Ovary (tissue), 10 donors: ENCODE measurements at places on chromosomes 2 and 18. TPM values are rescaled to one million over a fixed set of nuclear protein-coding genes. Genes with fewer than 3 reads are reported as not detected.
A peak's percentile ranks its signal among the peaks of the same experiment; 100 is the strongest.

The FHOD3 gene
- 62.5 TPM for polyA plus RNA-seq

The ANO7 gene
- 0.87 TPM for polyA plus RNA-seq

The LYG1 gene
- polyA plus RNA-seq, result 0.58 TPM

The GDF7 gene
- polyA plus RNA-seq, result 0.83 TPM

The CDH7 gene
- polyA plus RNA-seq, result 0.04 TPM

The C18orf54 gene
- polyA plus RNA-seq, result 0.87 TPM

The DIPK1C gene
- polyA plus RNA-seq, result 0.04 TPM

GRCh38 chr2:26770986-26771586 lies 7.0 kb downstream of the SLC35F6 start:
- DNase-seq, result peak; percentile 89

- no peak for DNase-seq
Observed at GRCh38 chr2:86298411-86299390, 38.7 kb downstream of the REEP1 start.

DNA sequence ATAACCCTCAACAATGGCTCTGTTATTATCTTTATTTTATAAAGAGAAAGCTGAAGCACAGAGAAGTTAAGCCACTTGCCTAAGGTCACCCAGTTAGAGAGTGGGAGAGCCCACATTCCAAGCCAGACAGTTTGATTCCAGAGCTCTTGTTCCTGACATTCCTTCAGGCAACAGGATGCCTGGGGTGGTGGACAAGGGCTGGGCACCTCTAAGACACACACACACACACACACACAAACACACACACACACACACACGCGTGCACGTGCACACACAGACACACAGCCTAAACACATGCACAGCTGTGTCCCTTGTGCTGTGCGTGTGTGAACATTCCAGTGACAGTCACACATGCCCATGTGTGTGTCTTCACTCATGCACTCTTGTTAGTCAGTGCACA lies 26.4 kb downstream of the CELF4 start:
- DNase-seq, result no peak

GRCh38 chr18:50630895-50631294 lies 71.0 kb downstream of the MAPK4 start:
- DNase-seq, result no peak

DNA sequence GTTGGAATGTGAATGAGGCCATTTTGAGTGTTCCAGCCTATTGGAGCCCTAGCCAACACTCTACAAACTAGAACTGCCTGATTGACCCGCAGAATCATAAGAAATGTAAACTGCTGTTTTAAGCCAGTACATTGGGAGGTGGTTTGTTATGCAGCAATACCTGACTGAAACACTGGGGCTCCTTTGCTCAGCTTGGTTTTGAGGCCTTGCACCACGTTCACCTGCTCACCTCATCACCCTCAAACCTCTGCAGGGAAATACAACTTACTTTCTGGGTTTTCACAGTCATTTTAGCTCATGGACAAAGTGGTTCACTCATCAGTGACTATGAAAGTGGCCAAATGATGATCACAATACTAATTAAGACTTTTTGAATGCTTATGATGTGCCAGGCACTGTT lies 10.9 kb upstream of the DARS1 start:
- no peak for DNase-seq

DNA sequence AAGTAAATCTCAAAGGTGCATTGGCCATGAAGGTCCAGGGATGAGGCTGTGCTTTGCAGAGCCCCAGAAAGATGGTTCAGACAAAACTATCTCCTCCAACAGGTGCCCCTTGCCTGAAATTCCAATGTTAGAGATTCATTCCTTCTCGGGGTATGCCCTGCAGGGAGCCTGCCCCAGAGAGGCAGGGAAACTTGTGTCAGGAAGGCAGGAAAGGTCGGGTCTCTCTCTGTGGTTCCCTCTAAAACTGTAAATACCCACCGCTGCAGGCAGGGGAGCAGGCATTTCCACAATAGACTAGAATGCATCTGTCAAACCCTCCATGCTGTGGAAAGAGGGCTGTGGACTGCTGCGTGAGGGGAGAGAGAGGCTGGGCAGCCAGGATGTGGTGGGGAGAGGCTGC lies 207.8 kb upstream of the SMAD2 start:
- no peak for DNase-seq

DNA sequence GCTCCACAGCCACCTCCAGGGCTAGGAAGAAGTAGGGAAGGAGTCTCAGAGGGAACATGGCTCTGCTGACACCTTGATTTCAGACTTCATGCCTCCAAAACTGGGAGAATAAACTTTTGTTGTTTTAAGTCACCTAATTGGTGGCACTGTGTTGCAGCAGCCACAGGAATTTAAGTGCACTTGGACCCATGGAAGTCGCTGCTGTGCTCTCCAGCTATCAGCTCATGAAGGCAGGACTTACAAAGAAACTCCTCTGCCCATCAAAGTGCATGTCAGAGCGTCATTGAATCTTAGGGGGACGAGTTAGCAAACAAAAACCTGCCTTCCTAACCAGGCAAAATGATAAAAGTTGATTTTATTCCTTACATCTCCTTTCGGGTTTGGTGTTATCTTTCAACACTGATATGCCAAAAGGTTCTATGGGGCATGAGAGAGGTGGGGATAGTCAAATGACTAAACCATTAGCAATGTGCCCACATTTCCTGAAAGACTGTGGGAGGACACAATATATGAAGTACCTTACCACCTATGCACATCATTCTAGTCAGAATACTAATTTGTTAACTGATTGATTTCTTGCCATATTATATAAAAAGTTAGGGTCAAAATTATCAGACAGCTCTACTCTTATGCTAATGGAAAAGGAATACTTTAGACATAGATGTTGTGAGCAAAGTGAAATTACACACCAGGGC lies 235.8 kb upstream of the TNP1 start:
- no peak for DNase-seq

DNA sequence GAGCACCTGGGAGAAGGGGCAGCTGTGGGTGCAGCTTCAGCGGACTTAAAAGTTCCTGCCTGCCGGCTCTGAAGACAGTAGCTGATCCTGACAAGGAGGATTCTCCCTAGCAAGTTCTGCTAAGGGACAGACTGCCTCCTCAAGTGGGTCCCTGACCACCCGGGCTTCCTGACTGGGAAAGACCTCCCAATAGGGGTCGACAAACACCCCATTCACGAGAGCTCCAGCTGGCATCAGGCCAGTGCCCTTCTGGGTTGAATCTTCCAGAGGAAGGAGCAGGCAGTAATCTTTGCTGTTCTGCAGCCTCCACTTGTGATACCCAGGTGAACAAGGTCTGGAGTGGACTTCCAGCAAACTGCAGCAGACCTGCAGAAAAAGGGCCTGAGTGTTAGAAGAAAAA lies 632.9 kb downstream of the CCDC85A start:
- no peak for DNase-seq

DNA sequence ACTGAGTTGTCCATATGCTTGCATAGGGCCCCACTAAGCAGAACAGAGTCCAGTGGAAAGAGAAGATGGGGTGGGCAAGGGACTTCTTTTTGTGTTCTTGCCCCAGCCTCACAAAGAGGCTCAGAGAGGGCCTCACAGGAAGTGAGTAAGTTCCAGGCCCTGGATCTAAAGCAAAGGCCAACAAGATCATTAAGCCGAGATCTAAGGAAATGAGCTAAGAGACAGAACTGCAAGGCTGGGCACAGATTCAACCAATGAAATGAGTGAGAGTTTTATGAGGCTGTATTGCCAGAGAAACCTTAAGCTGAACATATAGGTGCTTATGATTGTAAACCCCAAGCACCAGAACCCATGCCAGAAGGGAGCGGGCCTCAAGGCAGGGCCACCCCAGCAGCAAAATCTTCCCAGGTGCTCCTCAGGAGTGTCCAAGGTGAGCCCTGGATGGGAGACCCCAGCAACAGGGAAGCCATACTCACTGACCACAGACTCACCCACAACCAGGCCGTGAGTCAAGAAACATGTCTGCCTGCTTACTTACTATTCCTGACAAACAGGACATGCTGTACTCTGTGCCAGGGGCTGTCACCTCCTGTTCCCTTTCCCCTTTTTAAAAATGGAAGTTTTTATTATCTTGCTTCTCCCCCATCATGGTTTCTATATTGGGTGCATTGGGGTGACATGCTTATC lies 40.2 kb downstream of the SLC14A1 start:
- no peak for DNase-seq

- no peak for DNase-seq
Observed at GRCh38 chr2:239690651-239691631, 290.1 kb upstream of the HDAC4 start.

DNA sequence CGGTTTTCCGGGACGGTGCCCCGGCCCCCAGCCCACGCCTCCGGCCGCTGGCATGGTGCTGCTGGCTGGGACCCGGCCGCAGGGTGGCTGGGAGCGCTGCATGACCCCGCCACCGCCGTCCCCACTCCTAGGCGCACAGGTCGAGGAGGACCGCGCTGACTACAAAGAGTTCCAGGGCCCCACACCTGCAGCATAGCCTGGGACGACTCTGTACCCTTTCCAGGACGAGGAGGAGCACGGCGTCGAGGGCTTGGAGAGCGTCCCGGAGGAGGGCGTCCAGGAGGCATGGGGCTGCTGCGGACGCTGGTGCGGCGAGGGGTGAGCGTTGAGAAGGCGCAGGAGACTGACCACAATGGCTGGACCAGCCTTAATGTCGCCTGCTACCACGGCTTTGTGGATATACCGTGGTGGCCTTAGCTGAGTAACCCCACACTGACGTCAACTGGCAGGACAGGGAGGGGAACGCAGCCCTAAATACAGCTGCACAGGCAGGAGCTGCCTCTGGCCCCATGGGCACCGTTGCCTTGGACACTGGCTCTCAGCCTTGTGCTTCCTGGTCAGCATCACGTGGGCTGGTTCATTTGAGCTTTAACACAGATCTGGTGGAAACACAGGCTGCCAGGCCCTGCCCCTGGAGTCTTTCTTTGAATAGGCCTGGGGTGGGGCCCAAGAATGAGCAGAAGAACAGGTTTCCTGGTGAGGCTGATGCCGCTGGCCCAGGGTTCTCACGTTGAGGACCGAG lies 40.9 kb upstream of the TRIM43B start:
- DNase-seq, result no peak

GRCh38 chr2:64606479-64607363 lies 47.0 kb downstream of the SERTAD2 start:
- DNase-seq, result peak; percentile 71

DNA sequence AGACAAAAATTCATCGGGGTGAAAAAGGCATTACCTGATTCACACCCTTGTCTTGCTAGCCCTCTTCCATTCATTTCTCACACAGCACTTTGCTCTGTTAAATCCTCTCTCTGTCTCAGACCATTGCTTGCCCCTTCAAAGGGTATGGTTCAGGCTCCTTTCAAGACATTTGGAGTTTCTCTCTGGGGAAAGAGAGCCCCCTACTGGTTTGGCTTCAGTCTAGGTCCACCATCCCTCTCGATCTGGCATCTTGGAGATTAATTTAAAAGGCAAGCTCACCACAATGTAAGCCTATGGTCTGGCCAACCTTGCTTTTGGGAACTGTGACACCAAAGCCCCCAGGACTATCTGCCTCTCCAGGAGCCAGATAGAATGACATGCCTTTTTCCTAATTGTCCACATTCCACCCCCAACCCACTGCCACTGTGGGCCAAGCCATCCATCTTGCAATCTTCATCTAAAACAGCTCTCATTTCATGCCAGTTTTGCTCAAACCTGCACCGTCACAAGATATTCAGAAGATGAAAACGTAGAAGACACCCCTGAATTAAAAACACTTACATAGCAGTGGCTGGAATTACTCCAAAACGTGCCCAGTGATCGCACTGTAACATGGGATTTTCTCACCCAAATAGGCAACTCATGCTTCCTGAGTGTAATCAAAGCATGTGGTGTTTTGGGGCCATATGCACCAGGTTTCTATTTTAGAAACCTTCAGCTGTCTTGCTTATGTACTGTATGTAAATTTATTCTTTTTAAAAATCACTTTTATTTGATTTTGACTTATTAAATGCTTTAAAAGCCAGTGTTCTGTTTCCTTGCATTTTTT lies 93.9 kb downstream of the FARSB start:
- DNase-seq, result no peak

DNA sequence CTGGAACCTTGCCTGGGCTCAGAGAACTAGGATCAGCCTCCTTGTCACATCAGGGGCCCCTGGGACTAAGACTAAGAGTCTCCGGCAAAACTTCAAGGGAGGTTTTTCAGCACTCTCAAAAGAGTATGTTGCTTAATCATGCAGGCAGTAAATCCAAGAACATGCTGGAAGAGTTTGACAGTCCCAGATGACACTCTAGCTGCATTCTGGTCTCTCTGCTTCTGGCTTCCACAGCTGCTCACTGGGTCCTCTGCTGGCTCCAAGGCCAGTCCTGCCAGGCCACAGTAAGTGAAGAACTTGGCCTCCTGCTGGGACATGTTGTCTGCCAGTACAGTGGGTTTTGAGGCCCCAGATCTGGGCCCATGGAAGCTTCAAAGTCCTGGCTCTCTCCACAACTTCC lies 45.2 kb upstream of the IL1RL1 start:
- DNase-seq, result no peak

- DNase-seq, result no peak
Observed at GRCh38 chr2:207122651-207123334, 43.0 kb downstream of the KLF7 start.

DNA sequence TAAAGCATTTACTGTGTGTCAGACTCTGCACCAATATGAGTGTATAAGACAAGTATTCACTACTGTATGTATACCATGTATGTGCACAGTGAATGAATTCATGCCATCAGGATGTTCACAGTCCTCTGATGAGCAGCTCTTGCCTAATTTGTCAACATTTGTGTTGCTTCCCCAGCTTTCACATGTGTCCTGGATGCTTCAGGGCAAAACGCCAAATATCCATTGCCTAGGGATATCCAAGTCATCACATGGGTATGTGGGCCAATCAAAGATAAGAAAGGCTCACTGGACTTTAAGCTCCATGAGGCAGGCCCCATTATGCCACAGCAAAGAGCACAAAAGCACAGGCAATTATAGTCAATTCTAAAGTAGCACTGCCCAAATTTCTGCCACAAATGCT lies 134.2 kb upstream of the CHAC2 start:
- DNase-seq, result no peak

GRCh38 chr2:222380456-222380855 lies 43.9 kb upstream of the SGPP2 start:
- no peak for DNase-seq

- peak; percentile 78 for DNase-seq
Observed at GRCh38 chr18:77087393-77088141, 45.0 kb downstream of the MBP start.

DNA sequence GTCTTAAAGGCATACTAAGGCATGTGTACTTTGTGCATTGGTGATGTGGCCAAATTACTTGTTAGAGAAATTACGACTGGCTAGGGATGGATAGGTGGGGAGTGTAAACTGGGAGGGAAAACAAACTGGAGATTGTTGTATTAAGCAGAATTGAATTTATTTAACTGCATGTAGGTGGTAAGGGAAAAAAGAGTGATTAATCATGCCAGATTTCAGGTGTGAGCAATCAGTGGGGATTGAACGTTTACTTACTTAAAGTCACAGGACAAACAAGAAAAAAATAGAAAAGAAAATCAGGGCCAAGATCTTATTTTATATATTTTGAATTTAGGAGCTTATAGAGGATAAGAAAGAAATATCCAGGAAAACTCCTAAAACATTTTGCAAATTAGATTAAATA lies 88.6 kb downstream of the GULP1 start:
- DNase-seq, result no peak
